ENCODE measurements at places on chromosomes 12 and 14.
A peak's percentile ranks its signal among the peaks of the same experiment; 100 is the strongest.

GRCh38 chr14:74492776-74493342 lies at the start of gene NPC2:
NPC2 (minus strand) TSS chr14:74493305; CDS start chr14:74493274, 31 bp downstream.
- peaks cover 42% of the 10 kb centered on the region for H3K4me1 ChIP-seq
- H3K4me3 ChIP-seq: peak within 1 kb of the TSS; percentile 93
- H3K36me3 ChIP-seq: peaks cover 10% of the 10 kb centered on the region
- no peaks in the 10 kb centered on the region for H3K27me3 ChIP-seq
- peak within 1 kb of the TSS; percentile 95 for H3K27ac ChIP-seq

DNA sequence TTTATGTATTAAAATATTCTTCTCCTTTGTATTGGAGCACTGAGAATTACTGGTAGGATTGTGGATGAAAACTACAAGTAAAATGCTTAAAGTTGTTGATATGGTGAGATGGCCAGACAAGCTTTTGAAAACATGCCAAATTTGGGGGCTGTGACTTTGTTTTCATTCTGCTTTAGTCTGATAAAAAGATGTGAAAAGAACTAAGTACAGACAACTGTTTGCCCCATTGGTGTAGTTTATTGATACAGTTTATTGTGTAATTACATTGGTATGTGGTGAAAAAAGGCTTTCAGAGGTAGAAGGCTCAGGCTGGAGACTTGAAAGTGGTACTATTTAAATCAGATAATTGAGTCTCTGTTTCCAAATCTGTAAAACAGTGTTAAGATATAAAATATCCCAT lies 746.8 kb downstream of the DIO2 start:
- H3K36me3 ChIP-seq: no peaks in the 10 kb centered on the region
- no peaks in the 10 kb centered on the region for H3K27me3 ChIP-seq
- no peak overlapping the region for H3K27ac ChIP-seq
- H3K4me3 ChIP-seq: no peak overlapping the region
- DNase-seq: no peak
- H3K4me1 ChIP-seq: no peaks in the 10 kb centered on the region

DNA sequence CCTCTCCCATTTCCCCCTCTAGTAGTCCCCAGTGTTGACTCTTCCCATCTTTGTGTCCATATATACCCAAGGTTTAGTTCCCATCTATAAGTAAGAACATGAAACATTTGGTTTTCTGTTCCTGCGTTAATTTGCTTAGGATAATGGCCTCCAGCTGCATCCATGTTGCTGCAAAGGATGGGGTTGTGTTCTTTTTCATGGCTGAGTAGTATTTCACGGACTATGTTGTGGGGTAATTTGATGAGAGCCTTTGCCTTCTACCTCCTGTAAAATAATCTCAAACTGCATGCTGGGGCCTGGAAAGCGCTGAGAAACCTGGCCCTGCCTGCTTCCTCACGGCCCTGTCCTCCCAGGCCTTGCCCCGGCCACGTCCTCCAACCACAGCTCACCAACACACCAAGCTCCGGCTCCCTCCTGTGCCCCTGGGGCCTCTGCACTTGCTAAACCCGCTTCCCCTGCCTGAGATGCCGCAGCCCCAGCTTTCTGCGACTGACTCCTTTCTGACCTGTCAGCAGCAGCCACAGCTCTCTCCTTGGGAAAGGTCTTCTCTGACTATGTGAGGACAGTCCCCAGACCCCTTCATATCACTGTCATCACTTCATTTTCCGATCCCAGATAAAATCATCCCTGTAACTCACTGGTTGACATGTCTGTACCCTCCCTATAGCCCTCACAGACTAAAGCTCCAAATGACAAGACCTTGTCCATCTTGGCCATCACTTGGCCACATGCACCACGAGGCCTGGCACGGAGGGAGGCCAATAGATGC lies 19.8 kb downstream of the ITPK1 start:
- H3K36me3 ChIP-seq: no peaks in the 10 kb centered on the region
- H3K4me1 ChIP-seq: peaks cover 23% of the 10 kb centered on the region
- no peak overlapping the region for H3K4me3 ChIP-seq
- no peaks in the 10 kb centered on the region for H3K27me3 ChIP-seq
- H3K27ac ChIP-seq: no peak overlapping the region

DNA sequence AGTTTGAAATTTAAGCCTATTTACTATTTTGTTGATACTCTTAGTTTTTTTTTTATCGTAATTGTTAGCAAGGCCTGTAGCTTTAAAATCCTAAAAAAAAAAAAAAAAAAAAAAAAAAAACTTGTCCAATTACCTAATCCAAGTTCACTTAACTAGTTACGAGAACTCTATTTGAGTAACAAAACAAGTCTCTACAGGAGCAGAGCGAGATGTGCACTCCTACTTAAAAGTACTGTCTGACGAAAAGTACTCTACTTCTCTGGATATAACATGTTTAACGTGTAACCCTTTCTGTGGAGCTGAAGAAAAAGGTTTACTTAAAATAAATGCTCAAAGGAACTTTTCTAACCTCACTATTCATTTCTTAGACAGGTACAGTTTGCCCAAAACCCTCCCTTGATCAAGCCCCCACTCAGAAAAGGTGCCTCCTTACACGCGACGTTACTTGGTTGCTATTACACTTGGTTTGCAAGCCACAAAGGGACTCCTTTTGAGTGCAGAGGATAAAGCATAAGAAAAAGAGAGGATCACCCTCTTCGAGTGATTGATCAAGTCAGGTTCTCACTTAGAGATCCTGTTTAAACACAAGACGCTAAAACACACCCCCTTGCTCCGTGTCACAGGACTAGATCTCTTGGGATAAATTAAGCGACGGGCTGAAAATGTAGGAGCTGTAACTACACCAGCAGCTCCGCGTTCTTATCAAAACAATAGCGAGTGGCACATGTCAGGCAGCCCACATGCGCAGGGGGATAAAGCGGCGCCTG lies 2.2 kb downstream of the BAZ1A start:
- H3K27me3 ChIP-seq: no peaks in the 10 kb centered on the region
- DNase-seq: no peak
- H3K27ac ChIP-seq: peak overlapping the region; percentile 99
- H3K4me3 ChIP-seq: peak overlapping the region; percentile 93

DNA sequence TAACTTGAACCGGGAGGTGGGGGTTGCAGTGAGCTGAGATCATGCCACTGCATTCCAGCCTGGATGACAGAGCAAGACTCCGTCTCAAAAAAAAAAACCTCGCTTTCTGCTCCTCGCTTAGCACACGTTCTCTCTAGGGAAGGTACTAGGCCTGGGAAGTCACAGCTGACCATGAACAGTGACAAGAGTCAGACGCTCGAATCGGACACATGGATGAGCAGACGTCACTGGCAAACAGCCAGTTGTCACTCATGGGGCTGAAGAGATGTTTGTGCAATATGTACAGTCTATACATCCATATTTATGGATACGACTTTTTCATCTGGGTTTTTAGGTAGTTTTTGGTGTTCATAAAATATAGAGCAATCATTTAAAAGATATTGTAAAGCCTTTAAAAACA lies 19.4 kb downstream of the TCHP start:
- H3K27me3 ChIP-seq: no peaks in the 10 kb centered on the region
- H3K4me1 ChIP-seq: peaks cover 12% of the 10 kb centered on the region
- peaks cover 78% of the 10 kb centered on the region for H3K36me3 ChIP-seq
- no peak for DNase-seq

- DNase-seq: no peak
- H3K4me1 ChIP-seq: no peaks in the 10 kb centered on the region
- H3K36me3 ChIP-seq: no peaks in the 10 kb centered on the region
- H3K27ac ChIP-seq: no peak overlapping the region
- H3K27me3 ChIP-seq: no peaks in the 10 kb centered on the region
- no peak overlapping the region for H3K4me3 ChIP-seq
Measured at GRCh38 chr14:21867541-21867940, 193.9 kb upstream of the OR4E1 start.

- H3K27ac ChIP-seq: peak overlapping the region; percentile 65
- no peaks in the 10 kb centered on the region for H3K27me3 ChIP-seq
- no peaks in the 10 kb centered on the region for H3K36me3 ChIP-seq
- H3K4me3 ChIP-seq: no peak overlapping the region
- no peak for DNase-seq
- peaks cover 23% of the 10 kb centered on the region for H3K4me1 ChIP-seq
Measured at GRCh38 chr12:92396647-92397252, 251.1 kb upstream of the BTG1 start.

GRCh38 chr14:37583358-37584210 lies 11.5 kb downstream of the FOXA1 start:
- H3K4me1 ChIP-seq: peaks cover 29% of the 10 kb centered on the region
- DNase-seq: no peak
- H3K36me3 ChIP-seq: no peaks in the 10 kb centered on the region
- peak overlapping the region; percentile 21 for H3K4me3 ChIP-seq
- no peak overlapping the region for H3K27ac ChIP-seq

DNA sequence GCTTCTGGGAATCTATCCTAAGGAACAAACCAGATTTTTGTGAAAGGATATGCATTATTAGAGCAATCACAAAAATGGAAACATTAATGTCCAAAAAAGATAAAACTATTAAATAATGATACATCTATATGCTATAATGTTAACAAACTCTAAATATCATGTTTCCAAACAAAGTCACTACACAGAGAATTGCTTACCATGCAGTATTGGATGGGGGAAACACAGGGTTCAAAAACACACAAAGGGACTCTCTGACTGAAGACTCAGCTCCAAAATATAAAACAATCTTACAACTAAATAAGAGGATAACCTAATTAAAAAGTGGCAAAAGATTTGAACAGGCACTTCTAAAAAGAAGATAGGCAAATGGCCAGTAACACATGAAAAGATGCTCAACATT lies 304.2 kb downstream of the DPF3 start:
- no peaks in the 10 kb centered on the region for H3K36me3 ChIP-seq
- DNase-seq: no peak
- H3K4me1 ChIP-seq: no peaks in the 10 kb centered on the region
- no peak overlapping the region for H3K27ac ChIP-seq

DNA sequence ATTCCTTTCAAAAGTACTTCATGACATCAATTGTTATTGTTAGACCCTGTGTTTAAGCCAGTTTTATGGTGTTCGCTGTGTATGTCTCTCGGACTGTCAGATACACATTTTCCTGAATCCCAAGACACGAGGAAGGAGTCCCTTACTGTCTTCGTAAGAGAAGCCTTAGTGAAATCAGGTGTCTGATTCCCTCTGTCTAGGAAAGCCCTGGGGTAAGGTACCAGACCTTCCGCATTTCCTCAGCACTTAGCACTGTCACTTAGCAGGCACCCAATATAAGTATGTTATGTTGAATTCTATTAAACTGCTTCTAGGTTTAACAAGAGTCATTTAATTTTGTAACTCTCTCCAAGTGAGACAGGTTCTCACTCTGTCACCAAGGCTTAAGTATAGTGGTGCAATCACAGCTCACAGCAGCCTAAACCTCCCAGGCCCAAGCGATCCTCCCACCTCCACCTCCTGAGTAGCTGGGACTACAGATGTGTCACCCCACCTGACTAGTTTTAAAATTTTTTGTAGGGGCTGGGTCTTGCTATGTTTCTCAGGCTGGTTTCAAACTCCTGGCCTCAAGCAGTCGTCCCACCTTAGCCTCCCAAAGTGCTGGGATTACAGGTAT lies 111.0 kb downstream of the BBS10 start:
- no peaks in the 10 kb centered on the region for H3K4me1 ChIP-seq
- no peaks in the 10 kb centered on the region for H3K36me3 ChIP-seq
- H3K27ac ChIP-seq: no peak overlapping the region
- no peaks in the 10 kb centered on the region for H3K27me3 ChIP-seq
- DNase-seq: no peak

DNA sequence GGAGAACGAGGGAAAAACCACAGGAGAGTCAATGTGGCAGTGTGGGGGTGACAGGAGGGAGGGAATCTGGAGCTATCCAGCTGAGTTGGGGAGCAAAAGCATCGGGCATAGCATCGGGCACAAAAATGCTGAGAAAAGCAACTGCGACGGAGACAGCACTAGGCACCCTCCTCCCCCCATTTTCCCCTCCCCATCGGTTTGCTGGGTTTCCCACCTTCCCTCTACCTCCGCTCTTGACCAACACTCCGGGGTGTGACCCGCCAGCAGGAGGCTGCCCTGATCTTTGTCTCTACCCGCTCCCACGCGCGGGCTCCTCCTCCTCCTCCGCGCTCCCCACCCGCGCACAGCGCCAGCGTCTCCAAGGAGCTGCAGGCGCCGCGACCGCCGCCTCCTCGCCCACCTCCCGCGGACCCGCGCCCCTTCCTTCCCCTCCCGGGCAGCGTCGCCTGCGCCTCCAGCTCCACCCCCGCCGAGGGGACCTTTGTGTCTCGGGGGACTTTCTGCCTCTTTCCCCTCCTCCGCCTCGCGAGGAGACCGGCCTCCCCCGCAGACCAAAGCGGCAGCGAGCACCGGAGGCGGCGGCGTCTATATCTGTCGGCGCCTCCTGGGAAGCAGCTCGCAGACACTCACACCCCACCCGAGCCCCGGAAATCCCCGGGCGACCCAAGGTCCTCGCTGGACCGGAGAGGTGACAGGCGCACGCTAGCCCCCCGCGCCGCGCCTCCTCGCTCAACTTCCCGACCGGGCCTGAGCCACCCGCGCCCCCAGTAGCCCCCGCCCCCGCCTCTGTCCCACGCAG lies 920 bp downstream of the CDK17 start:
- no peaks in the 10 kb centered on the region for H3K27me3 ChIP-seq
- peak overlapping the region; percentile 85 for H3K4me3 ChIP-seq
- DNase-seq: peak; percentile 92
- peak overlapping the region; percentile 97 for H3K27ac ChIP-seq

- H3K4me3 ChIP-seq: peak within 1 kb of the TSS; percentile 79
- peak within 1 kb of the TSS; percentile 95 for H3K27ac ChIP-seq
- peak; percentile 87 for DNase-seq
- H3K4me1 ChIP-seq: peaks cover 62% of the 10 kb centered on the region
Measured at GRCh38 chr12:6765634-6766581, at the start of gene PTMS. PTMS (plus strand) TSS chr12:6766363; CDS start chr12:6766706, 343 bp downstream.

GRCh38 chr14:97977651-97978261 lies 1180.6 kb downstream of the VRK1 start:
- no peaks in the 10 kb centered on the region for H3K27me3 ChIP-seq
- H3K4me3 ChIP-seq: peak overlapping the region; percentile 38
- H3K36me3 ChIP-seq: no peaks in the 10 kb centered on the region
- peaks cover 46% of the 10 kb centered on the region for H3K4me1 ChIP-seq
- peak; percentile 91 for DNase-seq

DNA sequence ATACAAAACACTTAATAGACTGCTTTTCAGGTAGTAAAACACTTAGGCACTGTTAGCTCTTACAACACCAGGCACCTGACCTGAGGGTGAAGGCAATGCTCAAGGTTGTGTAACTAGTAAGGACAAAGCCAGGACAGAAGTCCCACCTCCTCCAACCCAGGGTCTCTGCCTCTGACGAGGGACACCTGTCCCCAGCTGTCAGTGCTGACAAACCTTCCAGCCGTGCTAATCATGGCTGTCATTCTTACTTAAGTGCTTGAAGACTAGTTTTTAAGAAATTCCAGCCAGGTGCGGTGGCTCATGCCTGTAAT lies 62.5 kb upstream of the MAX start:
- no peak overlapping the region for H3K4me3 ChIP-seq
- H3K27ac ChIP-seq: no peak overlapping the region
- no peaks in the 10 kb centered on the region for H3K36me3 ChIP-seq
- no peaks in the 10 kb centered on the region for H3K4me1 ChIP-seq
